Activated CD4-positive, alpha-beta T cell treated with anti-CD3 and anti-CD28 coated beads, Interleukin-2, amount 10 ng/mL, durations not matched to agents 24 days and 14 days (primary cell): ENCODE measurements at places on chromosomes 12 and 14. TPM values are rescaled to one million over a fixed set of nuclear protein-coding genes. Genes with fewer than 3 reads are reported as not detected.
A peak's percentile ranks its signal among the peaks of the same experiment; 100 is the strongest.

DNA sequence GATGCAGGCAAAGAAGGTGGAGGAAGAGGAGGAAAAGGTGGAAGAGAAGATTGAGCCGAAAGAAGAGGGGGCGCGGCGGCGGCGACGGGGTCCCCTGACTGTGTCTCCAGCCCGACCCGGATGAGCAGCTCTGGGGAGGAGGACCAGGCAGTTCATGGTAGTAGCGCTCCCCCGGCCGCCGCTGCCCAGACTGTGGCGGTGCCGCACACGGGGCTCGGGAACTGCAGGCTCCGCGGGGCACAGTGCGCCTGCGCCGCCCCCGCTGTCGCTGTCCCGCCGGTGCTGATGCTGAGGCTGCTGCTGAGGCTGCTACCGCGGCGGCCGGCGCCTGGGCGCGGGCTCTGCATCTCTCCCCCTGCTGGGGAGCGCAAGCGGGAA, at the start of gene KCNH5:
KCNH5 (minus strand) TSS at position 225 of the 378 bp plus-strand sequence. CDS start 272 bp downstream, outside the sequence.
- peak; percentile 58 for DNase-seq

DNA sequence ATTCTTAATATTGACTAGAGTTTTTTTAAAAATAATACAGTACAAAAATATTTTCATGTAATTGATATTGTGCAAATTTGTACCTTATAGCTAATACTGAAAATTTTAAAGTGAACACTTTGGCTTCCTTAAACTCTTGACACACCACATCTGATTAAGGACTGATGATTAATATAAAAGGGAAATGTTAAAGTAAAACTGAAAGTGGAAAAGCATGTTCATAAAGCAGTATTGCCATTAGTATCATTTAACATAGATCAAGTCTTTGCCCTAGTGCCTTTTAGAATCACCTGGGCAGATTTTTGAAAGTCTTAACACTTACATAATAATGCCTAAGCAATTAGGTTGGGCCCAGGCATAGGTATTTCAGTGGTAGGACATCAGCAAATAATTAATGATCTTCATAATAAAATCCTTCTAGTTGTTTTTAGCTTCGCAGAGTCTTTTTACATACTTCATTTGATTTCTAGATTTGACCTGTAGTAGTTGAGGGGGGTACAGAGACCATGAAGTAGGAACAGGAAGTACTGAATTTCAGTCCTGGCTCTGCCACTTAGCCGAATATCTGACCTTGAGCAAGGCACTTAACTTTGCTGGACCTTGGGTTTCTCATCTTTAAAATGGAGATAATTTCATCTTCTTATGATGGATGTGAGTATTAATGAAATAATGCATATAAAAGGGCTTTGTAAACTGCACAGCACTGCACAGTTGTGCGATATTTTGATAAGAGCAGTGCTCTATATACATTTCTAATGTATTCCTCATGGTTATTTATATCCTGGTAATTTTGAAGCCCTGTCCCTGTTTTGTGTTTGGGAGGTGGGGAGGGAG, 43.7 kb downstream of the MARK3 start:
- DNase-seq, result no peak

DNA sequence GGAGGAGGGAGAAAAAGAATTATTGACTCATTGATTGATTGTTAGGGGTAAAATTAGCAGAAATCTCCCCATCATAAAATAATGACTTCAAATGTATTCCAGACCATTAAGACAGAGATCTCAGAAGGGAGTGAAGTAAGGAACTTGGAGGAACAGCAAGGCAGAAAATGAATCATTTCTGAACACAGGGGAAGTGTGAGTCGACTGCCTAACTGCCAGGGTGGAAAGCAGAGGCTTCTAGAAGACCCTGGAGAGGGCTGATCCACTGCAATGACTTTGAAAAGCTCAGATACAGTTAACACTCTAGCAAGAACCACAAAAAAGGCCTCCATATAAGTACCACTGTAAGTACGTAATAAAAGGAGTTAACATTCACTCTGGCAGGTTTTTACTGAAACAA, 9.7 kb downstream of the GLTP start:
- no peak for DNase-seq

DNA sequence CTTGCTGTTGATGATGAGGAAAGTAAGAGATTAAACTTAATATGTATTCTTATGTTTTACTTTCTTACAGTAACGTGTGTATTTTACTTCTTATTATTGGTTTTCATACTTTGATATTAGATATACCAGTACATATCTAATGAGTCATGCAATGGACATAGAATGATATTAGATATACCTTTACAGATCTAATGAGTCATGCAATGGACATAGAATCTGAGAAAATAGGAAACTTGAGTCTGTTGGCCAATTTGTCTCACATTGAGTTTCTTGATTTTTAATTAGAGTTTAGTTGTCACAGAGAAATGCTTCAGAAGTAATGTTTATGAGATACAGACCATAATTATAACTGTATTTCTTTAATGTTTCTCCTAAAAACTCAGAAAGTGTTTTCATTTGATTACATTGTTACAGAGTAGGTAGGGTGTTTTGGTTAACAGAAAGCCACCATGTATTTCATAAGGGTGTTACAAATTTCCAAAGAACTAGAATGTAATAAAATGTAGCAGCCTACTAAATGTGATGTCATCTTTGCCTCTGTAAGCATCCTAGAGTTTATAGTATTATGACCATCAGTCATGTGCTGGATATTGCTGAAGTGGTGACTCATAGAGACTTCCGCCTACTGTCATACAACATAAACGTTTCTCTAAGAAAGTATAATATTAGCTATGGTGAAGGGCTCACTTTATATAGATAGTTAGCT, 3.0 kb downstream of the GAS2L3 start:
- DNase-seq, result no peak

DNA sequence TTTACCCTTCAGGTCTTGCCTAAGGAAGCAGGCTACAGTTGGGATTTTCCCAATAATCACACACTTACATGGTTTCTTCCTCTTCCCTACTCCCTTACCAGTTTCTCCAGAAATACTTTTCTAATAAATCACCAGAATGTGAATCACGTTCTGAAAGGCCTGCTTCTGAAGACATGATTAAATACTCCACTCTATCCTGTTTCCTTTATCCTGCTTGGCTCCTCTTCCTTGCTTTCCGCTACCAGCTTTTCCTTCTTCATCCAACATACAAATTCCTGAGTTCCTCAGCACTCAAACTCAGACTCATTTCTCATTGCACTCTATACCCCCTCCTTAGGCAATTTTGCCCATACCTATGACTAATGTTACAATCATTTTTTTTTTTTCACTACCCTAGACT, 118.3 kb downstream of the MGAT4C start:
- no peak for DNase-seq

Gene CEBPE
- total RNA-seq, result 0.35 TPM in 1 of 2 replicates, not detected in the other

Gene MIP
- not detected in 2 replicates for total RNA-seq

Gene FGF6
- total RNA-seq, result not detected in 2 replicates

Gene RERG
- not detected in 2 replicates for total RNA-seq
